ENCODE measurements at places on chromosomes 1 and 21.

GRCh38 chr21:29102791-29103257, 27.6 kb upstream of the MAP3K7CL start:
- no peak for DNase-seq

DNA sequence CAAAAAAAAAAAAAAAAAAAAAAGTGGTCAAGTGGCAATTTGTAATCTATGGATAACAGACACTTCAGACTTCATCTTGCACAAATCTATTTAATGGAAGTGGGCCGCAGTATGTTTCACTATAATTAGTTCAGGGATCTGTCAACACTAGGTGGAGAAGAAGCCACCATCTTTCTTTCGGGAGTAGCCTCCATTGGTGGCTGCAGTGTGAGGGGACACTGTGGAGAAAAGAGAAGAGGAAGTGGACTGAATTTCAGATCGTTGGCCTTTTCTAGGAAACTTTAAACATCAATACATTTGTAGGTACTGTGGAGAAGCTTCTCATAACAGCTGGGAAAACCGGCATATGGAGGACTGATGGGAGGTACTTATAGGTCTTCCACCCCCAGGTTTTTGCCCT, 8.0 kb upstream of the ELAPOR1 start:
- no peak for DNase-seq

GRCh38 chr1:21174654-21175323, 1.9 kb downstream of the EIF4G3 start:
- DNase-seq: no peak

DNA sequence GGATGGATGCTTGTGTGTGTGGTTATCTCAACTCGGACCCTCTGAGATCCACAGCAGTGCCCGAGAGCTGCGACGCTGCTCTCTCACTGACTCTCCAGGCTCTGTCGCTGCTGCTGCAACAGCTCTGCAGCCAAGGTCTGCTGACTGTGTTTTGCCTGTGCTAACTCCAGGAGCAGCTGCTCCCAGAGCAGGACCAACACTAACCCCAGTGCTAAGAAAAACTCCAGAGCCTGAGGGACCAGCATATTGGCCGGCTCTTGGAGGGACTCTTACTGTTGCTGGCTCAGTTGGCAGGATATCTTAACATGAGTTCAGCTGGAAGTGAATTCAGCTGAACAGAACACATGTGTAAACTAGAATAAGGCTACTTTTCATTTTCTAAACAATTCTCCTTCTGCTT, 4.4 kb downstream of the LCE2C start:
- no peak for DNase-seq

DNA sequence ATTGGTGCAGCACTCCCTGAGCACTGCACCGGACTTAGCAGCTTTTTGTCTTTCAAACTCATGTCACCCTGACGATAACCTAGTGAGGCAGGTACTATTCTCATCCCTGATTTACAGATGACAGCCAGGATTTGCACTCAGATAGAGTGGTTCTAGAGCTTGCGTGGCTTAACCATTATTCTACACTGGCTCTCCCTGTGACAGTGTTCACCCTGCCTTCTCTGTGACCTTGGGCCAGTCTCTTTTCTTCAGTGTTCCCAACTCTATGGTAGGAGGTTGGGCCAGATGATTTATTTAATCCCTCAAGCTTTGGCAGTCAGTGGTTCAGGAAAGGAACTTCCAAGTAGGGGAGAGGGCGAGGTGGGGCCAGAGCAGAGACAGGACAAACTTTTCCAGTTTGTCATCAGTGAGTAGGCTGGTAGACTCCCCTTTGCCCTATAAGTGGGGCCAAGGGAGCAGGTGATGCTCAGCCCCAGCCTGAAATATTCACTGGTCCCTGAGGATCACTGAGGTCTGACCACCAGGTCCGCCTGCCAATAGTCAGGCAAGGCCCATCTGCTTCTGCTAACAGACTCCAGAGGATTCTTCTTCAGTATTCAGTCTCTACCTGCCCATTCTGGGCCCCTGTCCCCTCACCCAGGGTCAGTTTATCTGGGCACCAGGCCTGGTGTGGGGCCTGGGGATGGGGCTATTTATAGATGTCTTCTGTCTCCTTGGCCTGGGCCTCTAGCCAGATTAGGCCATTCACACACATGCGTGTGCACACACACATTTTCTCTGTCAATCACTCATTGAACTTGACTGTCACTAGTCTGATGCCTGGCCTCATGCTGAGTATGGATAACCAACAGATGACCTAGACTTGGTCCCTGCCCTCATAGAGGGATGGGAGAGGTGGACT, 8.8 kb upstream of the FABP3 start:
- peak; percentile 76 for DNase-seq

GRCh38 chr1:201172326-201172725, 18.1 kb upstream of the TMEM9 start:
- DNase-seq: no peak

GRCh38 chr1:46166521-46167462, 8.1 kb upstream of the TSPAN1 start:
- no peak for DNase-seq

DNA sequence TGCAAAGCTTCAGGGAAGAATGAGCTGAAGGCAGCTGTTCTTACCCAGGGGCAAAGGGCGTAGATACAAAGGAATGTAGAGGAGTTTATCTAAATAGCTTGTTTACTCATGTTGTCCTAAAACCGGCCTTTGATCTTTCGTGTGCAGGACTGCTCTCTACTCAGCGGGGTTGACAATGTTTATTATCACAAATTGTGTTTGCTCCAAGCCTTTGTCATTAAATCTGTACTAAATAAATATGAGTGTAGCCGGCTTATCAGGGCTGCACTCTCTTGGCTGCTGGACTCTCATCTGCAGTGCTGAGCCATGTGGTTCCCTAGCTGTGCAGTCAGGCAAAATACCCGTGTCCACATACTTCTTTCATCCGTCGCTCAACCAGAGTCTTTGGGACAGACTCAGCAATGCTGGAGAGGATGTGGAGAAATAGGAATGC, 199.0 kb downstream of the LBR start:
- DNase-seq: no peak

DNA sequence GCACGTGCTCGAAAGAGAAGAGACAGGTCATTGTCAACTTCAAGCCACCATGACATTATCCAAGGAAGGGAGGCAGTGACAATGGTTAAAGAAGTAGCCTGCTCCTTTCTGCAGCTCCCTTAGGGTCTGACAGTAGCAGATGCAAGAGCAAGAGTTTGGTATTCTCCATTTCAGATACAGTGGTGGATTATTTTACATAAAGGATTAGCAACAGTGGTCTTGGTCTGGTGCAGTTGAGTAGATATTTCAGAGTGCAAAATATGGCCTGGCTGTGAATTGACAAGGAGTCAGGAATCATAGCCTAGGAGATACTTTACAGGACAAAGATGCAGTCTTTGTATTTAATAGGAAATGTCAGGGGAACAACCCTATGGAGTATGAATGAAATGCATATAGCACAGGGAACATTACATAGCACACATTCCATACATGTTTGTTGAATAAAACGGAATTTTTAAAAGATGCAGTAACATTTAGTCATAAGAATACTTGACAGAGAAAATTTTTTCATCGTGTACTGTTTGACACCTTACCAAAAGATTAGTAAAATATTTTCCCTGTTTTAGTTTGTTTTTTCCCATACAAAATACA, 41.8 kb downstream of the CHRM3 start:
- no peak for DNase-seq

GRCh38 chr1:185156288-185156853, 382 bp downstream of the TRMT1L start:
- no peak for DNase-seq

GRCh38 chr1:163201906-163202305, 810 bp downstream of the RGS5 start:
- no peak for DNase-seq

- DNase-seq: no peak
These were observed 79.6 kb downstream of the MAP3K21 start for GRCh38 chr1:233406994-233407631.

DNA sequence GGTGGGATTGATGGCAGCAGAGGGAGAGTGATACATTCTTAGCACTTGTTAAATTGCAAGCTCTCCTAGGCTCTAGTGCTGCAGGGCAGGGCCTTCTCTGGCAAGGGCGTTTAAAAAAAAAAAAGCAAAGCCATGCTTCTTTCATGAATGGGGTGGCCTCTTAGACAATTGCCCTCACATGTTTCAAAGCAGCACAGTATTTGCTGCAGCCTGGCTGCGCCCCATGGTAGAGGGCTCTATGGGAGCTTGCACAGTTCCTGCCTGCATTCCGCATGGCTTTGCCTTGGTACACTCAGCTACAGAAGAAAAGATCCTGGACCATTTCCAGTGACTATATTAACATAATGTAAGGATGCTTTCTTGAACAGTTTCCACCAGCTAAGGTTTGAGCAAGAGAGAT, 267.2 kb downstream of the ZNF648 start:
- DNase-seq: no peak

GRCh38 chr1:177817937-177818875, 151.7 kb downstream of the SEC16B start:
- DNase-seq: no peak

- DNase-seq: no peak
These were observed 106.8 kb downstream of the CRYAA start for GRCh38 chr21:43275421-43276211.

DNA sequence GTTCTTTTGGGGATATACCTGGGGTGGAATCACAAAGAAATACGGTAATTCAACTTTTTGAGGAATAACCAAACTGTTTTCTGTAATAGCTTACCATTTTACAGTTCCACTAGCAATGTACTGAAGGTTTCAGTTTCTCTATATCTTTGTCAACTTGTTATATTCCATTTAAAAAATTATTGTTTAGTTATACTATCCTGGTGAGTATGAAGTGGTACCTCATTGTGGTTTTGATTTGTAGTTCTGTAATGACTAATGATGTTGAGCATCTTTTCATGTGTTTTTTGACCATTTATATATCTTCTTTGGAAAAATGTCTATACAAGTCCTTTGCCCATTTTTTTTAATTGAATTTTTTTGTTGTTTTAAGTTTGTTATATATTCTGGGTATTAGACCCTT, 39.4 kb downstream of the MAST2 start:
- no peak for DNase-seq

DNA sequence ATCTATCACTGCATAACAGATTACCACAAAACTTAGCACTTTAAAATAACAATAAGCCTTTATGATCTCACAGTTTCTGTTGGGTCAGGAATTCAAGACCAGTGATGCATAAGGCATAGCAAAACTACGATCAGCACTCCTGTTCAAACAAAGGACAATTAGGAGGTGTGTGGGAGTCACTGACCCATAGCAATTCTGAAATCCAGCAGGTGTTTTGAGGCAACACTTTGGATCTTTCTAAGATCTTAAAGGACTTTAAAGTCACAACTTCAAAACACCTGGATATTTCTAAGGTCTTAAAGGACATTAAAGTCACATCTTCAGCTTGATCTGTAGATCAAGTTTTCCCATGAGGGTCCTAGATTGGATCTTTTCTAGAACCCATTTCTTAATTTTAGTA, 35.3 kb downstream of the AKT3 start:
- no peak for DNase-seq

DNA sequence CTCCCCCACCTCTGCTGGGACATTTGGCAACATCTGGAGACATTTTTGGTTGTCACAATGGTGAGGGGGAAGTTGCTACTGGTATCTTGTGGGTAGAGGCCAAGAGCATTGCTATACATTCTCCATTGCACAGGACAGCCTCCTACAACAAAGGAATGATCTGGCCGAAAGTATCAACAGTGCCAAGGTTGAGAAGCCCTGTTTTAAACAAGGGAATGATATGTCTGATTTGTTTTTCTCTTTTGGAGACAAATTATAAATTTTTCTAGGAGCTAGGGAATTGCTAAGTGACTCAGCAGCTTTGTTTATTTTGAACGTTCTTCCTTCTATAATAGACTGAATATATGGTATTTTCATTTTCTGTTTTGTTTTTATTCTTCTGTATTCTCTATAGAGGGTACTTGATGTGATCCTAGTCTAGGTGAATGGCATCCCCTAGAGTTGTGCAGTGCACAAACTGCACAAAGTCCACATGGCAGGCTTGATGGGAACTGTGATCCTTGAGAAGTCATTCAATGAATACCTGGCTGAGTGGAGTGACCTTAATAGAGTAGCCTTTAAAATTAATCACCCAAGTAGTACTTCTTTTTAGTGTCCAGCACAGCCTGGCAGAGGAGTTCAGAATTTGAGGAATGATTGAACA, 288.6 kb upstream of the USP24 start:
- no peak for DNase-seq

- DNase-seq: no peak
These were observed 26.3 kb downstream of the ATP2B4 start for GRCh38 chr1:203652724-203653461.

DNA sequence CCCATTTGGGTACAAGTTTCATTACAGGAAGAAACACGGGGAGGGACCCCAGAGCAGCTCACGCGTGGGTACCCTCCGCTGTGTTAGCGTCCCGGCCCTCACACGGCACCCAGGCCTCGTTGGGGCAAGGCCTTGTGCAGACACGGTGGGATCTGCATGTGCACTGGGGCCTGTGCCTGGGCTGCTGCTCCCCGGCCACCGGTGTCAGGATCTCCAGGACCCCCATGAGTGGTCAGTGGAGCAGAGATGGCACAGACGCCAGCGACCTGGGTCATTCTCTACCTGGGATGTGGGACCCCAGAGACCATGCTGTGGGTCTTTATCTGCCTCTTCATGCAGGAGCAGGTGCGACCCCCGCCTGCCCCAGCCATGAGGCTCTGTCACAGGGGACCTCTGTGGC, 5.4 kb upstream of the SAMD11 start:
- no peak for DNase-seq

- no peak for DNase-seq
These were observed 46.0 kb upstream of the GUCA2A start for GRCh38 chr1:42210421-42211133.

DNA sequence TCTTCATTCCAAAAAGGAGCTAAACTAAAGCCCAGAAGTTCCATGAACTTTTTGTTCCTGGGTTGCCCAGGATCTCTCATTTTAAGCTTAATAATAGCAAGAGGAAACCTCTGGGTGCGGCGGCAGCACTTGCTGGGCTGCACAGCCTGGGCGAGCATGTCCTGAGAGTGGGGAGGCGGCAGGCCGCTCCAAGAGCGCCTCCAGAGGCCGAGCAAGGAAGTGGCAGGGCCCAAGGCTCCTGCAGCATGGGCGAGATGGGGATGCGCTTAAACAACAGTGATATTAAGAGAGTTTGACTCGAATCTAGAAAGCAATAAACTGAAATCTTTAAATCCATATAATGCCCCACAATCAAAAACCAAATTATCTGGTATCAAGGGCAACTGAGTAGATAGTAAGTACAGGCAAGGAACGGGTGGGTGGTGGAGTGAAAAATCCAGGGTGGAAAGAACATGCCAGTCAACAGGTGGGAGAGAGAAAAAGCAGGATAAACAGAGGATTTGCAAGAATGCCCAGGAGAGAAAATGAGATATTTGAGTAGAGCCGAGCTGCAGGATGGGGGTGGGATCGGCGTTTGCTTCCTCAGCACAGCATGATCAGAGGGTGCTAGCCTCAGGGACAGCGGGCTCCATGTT, 14.1 kb upstream of the TNR start:
- peak; percentile 65 for DNase-seq

Measured in WERI-Rb-1 (cell line).